ENCODE measurements at places on chromosomes 4 and X.

GRCh38 chr4:78482281-78482680, 69.3 kb upstream of the ANXA3 start:
- DNase-seq = no peak

DNA sequence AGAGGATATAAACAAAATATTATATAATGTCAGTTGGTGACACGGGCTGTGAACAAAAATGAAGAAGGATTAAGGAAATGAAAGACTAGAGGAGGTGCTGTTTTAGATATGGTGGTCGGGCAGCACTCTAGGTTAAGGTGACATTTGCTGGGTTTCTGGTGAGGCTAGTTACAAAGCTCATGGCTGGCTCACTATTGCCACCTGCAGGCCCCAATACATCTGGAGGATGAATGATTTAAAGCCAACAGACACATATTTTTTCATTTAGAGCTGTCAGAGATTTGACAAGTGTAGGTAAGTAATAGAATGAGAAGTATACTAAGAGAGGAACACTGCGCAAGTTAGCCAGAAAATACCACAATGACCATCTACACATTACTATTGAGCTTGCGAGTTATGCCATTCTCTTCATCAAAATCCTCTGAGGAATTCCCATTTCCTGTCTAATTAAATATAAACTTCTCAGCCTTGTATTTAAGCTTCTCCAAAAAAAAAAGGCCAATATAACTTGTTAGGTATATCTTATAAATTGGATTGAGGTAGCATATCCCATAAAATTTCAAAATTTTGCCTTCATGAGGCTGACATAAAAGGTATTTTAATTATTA, 6.4 kb upstream of the FGG start:
- peak; percentile 49 for DNase-seq

DNA sequence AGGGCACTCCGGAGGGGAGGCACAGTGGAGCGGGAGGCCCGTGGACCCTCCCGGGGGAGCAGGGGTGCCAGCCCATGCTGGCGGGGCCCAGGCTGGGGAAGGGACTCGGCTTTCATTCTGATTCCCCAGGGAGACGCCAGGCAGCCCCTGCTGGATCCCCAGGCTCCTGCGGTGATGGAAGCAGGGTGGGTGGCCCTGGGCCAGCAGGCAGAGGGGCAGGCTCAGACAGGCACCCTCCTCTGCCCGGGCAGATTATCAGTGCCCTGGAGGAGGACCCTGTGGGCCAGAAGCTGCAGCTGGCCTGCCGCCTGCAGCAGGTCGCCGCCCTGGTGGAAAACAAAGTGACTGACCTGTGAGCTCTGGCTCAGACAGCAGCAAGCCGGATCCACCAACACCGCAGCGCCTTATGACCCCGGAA, 2.1 kb upstream of the SRPK3 start:
- DNase-seq = no peak

DNA sequence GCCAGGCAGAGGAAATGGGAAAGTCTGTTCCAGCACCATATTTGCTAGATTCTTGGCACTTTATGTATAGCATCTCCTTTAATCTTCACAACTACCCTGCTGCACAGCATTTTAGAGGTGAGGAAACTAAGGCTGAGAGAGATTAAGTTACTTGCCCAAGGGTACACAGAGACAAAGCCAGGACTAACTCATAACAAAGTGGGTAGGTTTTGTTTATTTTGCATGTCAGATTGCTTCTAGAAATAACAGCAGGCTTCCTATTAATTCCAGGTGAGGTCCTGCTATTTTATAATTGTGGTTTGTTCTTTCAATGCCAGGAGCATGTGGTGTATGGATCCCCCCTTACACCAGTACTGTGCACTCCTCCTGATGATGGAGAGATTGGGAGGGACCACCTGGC, 15.0 kb downstream of the TCEANC start:
- no peak for DNase-seq

- DNase-seq = no peak
These were observed 27.3 kb upstream of the CRLF2 start for GRCh38 chrX:1239681-1240142.

- DNase-seq = no peak
These were observed 59.1 kb downstream of the MRPL1 start for GRCh38 chr4:77921701-77922100.

- DNase-seq = no peak
These were observed 129.1 kb upstream of the STIM2 start for GRCh38 chr4:26731351-26732035.

DNA sequence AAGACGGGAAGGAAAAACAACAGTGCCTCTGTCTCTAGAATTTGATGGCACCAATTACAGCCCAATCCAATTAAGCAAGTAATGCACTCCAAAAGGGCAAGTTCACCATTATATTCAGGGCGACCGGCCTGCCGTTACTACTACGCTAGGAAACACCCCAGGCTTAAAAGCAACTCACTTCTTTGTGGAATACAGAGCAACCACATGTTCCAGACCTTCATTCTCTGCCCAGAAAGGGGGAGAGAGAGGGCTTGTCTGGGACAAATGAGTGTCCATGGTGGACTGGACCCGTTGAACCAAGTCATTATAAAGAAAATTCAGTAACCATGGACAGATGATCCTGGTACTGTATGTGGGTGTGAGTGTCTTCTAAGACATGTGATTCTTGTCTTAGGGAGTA, 1.6 kb downstream of the KDR start:
- no peak for DNase-seq

DNA sequence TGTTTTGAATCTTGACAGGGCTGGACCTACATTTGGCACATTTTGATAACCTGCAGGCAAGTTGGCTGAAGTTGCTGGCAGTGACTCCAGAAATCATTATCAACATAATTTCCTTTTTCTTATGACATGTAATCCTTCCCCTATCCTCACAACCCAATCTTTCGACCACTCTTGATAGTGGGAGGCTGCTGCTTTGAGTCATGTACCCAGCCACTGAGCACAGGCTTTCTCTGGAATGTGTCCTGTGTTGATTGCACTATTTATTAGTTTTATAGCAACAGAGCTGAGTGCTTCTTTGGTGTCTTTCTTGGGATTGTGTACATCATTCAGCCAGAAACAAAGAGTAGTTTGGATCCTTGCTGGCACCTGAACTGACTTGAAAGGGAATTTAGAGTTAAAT, 183.1 kb upstream of the LEF1 start:
- no peak for DNase-seq

DNA sequence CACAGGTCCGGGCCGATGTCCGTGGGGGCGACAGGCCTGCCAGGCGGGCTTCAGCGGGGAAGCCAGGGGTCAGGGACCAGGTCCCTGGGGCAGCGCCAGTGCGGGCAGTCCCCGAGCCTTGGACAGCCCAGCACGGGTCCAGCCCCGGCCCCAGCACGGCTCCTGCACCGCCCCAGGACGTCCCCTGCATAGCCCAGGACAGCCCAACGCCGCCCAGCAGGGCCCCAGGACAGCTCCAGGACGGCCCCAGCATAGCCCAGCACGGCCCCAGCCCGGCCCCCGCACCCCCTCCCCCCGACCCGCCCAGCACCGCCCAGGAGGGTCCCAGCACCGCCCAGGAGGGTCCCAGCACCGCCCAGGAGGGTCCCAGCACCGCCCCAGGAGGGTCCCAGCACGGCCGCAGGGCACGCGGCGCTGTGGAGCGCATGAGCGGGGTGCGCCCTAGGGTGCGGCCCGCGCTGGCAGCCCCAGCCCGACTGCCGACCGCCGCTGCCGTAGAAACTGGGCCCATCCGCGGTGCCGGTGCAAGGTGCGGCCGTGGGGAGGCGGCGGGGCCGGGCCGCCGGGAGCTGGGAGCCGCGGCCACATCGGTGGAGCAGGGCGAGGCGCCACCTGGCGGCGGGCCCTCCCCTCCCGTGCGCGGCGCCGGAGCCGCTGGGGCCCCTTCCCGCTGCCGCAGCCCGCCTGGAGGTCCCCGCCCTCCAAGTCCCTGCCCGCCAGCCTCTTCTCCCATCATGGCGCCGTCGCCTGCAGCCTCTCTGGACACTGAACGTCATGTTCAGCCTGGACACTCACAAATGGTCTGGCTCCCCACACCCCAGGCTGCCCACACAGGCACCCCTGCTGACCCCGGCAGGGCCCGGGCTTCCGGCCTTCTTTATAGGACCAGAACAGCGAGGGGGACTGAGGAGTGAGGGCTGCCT, 106.8 kb upstream of the NKX1-1 start:
- peak; percentile 21 for DNase-seq

DNA sequence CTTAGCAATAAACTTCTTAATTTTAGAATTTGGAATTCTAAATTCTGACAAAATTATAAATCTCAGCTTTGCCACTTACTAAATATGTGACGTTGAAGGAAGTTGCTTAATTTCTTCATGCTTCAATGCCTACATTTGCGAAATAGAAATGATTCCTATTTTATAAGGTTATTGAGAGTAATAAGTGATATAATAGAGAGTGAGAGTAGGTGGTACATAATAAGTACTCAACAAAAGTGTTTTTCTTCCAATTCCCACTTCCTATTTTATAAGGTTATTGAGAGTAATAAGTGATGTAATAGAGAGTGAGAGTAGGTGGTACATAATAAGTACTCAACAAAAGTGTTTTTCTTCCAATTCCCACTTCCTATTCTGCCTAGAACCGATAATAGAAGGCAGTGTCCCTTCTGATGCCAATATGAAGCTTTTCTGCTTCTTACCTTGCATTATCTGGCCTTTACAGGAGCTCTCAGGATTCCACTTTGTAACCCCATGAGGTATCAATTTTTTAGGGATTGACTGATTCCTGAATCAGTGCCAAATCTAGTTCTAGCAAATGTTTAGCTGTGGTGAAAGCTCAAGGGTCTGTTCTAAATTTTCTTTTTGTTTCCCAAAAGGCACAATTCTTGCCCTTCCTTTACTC, 31.4 kb downstream of the VSIG4 start:
- no peak for DNase-seq

DNA sequence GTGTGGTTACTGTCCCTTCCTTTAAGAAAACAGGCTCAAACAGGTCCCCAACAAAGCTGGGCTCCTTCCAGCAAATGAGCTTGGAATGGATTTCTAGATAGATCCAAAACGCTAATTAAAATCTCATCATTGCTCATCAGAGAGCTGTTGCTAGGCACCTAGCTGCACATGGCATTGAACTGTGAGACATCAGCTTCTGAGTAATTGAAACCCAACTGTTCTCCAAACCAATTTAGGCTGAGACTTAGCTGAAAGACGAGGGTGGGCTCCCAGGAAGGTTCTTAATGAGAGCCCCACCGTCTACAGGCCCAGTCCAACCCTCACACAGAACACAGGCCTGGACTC, 59.1 kb downstream of the FAM184B start:
- peak; percentile 13 for DNase-seq

GRCh38 chr4:19486400-19486799, 765.3 kb upstream of the SLIT2 start:
- peak; percentile 61 for DNase-seq

- DNase-seq = no peak
These were observed 86.7 kb upstream of the NKX1-1 start for GRCh38 chr4:1492651-1493539.

GRCh38 chrX:9127986-9128385, 94.1 kb upstream of the FAM9B start:
- DNase-seq = no peak

GRCh38 chrX:43522582-43522981, 133.5 kb upstream of the MAOA start:
- DNase-seq = no peak

DNA sequence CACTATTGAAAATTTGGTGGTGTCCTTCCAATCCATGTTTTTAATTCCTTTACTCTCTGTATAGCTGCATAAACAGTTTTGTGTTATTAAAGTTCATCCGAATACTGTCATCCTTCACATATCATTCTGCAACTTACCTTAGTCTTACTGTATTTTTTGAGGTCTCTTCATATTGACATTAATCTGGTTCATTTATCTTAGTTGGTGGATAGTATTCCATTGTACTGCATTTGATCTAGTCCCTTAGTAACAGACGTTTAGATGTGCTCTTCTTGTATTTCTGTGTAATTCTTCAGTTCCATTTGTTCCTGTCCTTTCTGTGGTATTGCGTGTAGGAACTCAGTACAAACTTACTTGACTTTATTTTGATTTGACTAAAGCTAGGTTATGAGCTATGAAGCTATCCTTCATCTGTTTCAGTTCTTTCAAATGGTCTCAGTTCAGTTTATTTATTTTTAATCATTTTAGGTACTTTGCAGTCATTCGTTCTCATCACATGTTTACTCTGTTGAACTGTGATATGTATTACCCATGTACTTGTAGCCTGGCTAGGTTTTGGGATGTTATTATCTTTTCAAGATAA, 41.3 kb downstream of the RAPGEF2 start:
- DNase-seq = no peak

- DNase-seq = peak; percentile 83
These were observed 19.2 kb upstream of the WFS1 start for GRCh38 chr4:6250235-6250983.

DNA sequence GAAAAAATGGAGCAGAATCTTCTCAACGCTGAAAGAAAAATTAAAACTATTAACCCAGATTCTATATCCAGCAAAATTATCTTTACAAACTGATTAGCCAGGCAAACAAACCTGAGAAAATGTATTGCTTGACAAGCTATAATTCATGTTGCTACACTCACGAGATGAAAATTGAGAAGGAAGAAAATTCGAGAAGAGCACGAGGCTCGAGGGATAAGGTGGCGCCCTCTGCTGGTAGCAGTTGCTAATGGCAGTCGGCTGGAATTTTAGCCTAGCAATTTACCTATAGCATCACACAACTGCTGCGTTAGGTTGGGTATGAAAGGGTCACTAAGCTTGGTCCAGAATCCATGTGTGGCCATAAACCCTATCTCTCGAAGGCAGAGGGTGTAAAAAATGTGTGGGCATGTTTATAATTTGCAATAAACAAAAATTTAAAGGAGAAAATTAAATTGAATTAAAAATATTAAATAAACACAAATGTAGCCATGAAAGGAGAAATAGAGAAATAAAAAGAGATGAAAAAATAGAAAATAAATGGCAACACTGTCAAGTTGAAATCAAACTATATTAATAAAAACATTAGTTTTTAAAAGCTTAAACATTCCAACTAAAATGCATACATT, 126.6 kb downstream of the PPP4R3C start:
- peak; percentile 63 for DNase-seq

GRCh38 chrX:102113367-102113766, 12.1 kb upstream of the TCEAL2 start:
- no peak for DNase-seq

- no peak for DNase-seq
These were observed 87.1 kb upstream of the FAM9C start for GRCh38 chrX:13131396-13132137.

- DNase-seq = no peak
These were observed 430.3 kb downstream of the SPRY1 start for GRCh38 chr4:123826896-123827295.

DNA sequence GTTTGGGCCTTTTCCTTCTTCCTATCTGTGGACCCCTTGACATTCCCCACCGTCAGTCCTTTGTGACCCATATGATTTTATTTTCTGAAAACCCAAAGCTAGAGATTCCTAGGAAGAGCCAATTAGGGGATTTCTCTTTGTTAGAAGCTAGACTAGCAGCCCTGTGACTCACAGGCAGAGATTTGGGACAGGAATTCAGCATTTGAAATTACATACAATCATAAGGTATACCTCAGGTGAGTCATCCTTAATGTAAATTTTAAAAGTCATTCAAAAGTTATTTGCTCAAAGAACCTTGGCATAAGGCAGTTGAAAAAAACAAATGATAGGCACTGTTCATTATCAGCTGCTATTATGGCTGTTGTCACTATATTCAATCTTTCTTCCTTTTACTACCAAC, 40.6 kb downstream of the USP26 start:
- no peak for DNase-seq

Measured in NCI-H1417 (cell line).